ENCODE measurements at places on chromosomes 5 and 9.
A peak's percentile ranks its signal among the peaks of the same experiment; 100 is the strongest.

DNA sequence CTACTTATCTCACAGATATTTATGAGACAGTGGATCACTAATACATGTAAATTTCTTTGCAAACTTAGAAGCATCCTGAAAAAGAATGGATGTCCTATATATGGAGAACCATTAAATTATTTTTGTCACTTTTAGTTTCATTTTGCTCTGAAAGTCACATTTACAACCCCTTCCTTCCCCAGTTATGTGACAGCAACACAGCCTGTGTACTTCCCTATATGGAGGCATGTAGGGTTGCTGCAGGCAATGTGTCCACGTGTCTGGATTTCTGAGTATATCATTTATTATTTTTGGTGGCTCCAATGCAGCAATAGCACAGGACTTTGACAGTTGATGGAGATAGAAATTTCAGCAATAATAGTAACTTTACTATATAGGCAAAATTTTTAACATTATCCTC is 156.4 kb downstream of the ST8SIA4 start:
- no peak for DNase-seq

GRCh38 chr9:18255158-18255629 is 218.8 kb upstream of the ADAMTSL1 start:
- DNase-seq = peak; percentile 77

GRCh38 chr9:108845947-108846346 is 9.8 kb downstream of the ACTL7B start:
- DNase-seq = no peak

DNA sequence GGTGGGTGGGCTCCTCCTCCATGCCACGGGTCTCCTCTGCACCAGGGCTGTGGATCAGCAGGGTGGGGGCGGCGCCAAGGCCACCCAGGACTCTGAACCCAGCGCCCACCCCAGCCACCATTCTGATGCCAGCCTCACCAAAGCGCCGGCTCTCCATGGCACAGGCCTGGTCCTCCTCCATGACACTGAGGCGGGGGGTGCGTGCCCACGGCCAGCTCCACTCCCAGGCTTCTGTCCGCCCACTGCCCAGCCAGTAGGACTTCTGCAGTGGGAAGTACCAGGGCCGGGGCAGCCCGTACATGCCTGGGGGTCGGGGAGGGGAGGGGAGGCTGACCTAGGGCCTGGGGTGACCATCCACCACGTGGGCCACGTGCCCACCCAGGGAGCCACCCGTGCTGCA is 11.6 kb downstream of the ABCA2 start:
- no peak for DNase-seq

- DNase-seq = no peak
These were observed 97.3 kb upstream of the HMHB1 start for GRCh38 chr5:143714629-143715028.

GRCh38 chr5:76986825-76987526 is 34.1 kb downstream of the CRHBP start:
- no peak for DNase-seq

- DNase-seq = no peak
These were observed 298.4 kb downstream of the KCTD16 start for GRCh38 chr5:144469106-144469505.

DNA sequence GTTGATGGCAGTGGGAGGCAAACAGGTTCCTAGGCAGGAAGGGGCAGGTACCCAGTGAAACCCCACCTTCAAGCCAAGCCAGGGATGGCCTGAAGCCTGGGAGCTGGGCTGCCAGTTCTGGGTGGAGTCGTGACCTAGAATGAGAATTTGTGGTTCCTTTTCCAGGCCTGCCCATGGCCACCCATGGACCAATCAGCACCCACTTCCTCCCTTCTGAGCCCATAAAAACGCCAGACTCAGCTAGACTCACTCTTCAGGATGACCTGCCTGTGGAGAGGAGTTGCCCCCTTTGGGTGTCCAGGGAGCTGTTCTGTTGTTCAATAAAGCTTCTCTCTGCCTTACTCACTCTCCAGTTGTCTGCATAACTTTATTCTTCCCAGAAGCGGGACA is 144.0 kb upstream of the MRPS30 start:
- no peak for DNase-seq

- no peak for DNase-seq
These were observed 108.1 kb upstream of the IER5L start for GRCh38 chr9:129285979-129286772.

GRCh38 chr9:125103770-125104460 is 39.4 kb downstream of the SCAI start:
- no peak for DNase-seq

GRCh38 chr5:123813937-123814624 is 302.1 kb downstream of the CSNK1G3 start:
- DNase-seq = no peak

GRCh38 chr5:159149085-159149484 is 49.4 kb upstream of the EBF1 start:
- no peak for DNase-seq

DNA sequence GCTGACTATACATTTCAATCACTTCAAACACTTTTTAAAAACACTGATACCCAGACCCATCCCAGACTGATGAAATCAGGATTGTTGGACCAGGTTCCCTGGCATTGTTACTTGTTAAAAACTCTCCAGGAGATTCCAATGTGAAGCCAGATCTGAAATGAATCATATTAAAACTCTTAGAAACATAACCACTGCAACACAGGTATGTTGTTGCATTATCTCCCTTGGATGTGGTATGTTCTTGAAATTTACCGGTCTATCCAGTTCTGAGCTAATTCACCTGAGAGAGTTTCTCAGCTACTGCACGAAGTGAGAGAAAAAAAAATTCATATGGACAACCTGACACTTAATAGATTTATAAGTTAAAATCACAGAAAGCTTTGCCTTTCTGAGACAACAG is 21.8 kb downstream of the MEF2C start:
- DNase-seq = no peak

- no peak for DNase-seq
These were observed 38.3 kb downstream of the EQTN start for GRCh38 chr9:27258662-27259061.

All from C1 segment of cervical spinal cord (tissue), 14 donors.